AG04450 (cell line): ENCODE measurements at places on chromosomes 6 and 20. TPM values are rescaled to one million over a fixed set of nuclear protein-coding genes. Genes with fewer than 3 reads are reported as not detected.

- DNase-seq: no peak
These were observed 228.9 kb upstream of the DEFB112 start for GRCh38 chr6:50278663-50279062.

DNA sequence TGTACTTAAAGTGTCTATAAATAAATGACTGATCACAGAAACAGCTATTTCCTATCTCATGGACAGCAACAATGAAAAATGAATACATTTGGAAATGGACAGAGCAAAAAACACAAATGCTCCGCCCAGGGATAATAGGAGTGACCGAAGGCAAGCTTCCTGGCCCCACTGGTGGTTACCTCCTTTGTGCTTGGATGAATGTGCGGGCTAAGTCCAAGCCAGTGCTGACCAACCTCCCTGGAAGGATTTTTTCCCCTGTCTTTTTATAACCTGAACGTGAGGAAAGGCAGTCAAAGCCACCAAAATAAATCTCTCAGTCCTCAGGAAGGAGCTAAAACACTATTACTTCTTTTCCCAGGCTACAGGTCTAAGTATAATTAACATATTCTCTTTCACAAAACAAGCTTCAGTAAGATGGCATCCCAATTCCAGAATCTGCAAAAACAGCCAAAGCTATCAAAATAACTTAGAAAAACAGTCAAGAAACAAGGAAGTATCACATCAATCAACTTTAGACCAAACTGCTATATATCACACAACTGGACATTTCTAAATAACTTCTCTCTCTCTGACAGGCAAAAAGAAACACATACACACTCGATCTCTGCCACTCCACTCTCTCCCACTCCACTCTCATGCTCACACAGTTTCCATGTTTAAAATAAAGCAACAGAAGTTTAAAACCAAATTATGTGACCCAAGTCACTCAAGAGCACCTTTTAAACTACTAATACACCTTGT lies 10.0 kb downstream of the KIF16B start:
- no peak for DNase-seq

- no peak for DNase-seq
These were observed 121.5 kb upstream of the ARG1 start for GRCh38 chr6:131451321-131452144.

- no peak for DNase-seq
These were observed 5.0 kb upstream of the GFOD1 start for GRCh38 chr6:13492357-13492756.

DNA sequence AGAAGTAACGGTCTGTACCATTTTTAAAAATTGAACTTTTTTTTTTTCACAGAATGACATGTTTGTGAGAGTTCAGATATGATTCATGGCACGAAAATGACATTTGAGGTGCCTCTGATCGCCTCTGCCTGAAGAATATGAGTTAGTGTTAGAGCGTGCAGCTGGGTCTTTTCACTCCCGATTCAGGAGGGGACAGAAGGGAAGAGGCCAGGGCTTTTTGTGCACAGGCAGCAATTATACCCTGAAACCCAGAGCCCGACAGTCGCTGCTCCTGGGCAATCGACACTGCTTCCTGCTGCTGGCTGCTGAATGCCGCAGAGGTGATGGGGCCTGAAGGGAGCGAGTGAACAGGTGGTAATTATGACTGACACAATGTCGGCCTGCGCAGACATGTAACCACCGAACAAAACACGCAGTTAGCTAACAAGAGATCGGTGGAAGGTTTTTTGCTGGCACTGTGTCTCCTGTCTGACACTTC lies 652.0 kb upstream of the NOX3 start:
- no peak for DNase-seq

TGM3 gene
- not detected in 2 replicates for polyA plus RNA-seq

PGBD1 gene
- polyA plus RNA-seq: 5.6 and 7.2 TPM in 2 replicates
